ENCODE measurements at places on chromosomes 13 and 19. TPM values are rescaled to one million over a fixed set of nuclear protein-coding genes. Genes with fewer than 3 reads are reported as not detected.

DNA sequence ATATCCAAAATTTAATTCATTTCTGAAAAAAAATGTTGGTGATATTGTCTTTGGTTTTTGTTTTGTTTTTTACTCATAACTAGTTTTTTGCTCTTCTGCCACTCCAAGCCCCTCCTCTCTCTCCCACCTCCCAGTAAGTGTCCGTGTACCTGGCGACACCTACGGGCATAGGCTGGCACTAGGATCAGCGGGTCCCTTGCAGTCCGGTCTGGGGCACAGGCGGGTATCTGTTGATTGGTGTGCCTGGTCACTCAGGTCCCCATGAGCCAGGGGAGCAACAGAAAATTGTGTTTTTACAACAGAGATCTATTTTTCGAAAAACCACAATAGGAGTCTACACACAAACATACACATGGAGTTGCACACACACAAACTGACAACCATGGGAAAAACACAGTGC is 104.8 kb downstream of the ZIC5 start:
- no peak for DNase-seq

DNA sequence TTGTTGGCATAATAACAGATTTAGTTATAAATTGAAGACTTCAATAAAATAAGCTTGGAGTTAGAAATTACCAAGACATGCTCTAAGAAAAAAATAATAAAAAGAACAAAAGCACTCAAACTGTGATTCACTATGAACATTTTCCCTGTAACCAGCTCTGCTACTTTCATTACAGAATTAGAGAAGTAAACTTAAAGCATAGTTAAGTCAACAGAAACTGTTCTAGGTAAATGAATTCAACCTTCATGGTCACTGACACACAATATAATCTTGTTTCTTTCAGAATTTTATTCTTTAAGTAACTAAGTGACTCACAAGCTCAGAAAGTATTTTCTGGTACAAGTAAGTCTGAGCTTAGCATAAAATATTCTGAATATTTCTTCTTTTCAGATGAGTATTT is 136.3 kb downstream of the KLF5 start:
- DNase-seq: no peak

GRCh38 chr19:10971107-10971726 is 10.4 kb downstream of the SMARCA4 start:
- DNase-seq: no peak

DNA sequence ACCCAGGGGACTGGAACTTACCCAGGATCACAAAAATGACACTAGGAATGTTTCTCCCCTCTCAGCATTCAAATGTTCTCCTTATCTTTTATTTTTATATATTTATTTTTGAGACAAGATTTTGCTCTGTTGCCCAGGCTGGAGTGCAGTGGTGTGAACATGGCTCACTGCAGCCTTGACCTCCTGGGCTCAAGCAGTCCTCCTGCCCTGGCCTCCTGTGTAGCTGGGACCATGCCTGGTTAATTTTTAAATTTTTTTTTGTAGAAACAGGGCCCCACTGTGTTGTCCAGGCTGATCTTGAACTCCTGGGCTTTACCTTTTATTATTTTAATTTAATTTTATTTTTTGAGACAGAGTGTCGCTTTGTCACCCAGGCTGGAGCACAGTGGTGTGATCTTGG is 108.2 kb downstream of the PCCA start:
- DNase-seq: no peak

- peak; percentile 27 for DNase-seq
These were observed 79.9 kb upstream of the GSX1 start for GRCh38 chr13:27712421-27712820.

The SYNGR4 gene
- polyA plus RNA-seq: 0.34 TPM

The OR4F17 gene
- polyA plus RNA-seq: not detected

The DHDH gene
- 0.33 TPM for polyA plus RNA-seq

The RDH8 gene
- polyA plus RNA-seq: not detected

Measured in muscle of back (tissue), 13 donors.